ENCODE measurements at places on chromosomes 16 and 17.
A peak's percentile ranks its signal among the peaks of the same experiment; 100 is the strongest.

DNA sequence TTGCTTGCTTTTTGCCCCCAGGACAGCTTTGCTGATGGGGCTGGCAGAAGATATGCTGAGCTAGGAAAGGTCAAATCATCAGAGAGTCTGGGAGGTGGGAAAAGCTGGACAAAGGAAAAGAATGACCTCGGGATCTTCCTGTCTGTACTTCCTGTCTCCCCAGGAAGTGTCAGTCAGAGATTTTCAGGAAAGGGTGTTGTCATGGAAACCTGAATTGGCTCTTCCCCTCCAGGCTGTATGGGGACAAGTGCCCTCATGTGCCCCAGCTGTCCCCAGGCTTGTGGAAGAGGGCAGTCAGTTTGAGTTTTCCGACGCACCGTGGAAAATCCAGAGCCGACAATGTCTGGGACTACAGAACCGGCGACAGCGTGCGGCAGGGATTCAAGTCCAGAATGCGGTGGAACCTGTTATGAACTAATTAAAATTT lies 122.7 kb upstream of the ZFHX3 start:
- no peak for DNase-seq

- DNase-seq: no peak
Measured at GRCh38 chr17:2902546-2902945, 106.3 kb downstream of the RAP1GAP2 start.

DNA sequence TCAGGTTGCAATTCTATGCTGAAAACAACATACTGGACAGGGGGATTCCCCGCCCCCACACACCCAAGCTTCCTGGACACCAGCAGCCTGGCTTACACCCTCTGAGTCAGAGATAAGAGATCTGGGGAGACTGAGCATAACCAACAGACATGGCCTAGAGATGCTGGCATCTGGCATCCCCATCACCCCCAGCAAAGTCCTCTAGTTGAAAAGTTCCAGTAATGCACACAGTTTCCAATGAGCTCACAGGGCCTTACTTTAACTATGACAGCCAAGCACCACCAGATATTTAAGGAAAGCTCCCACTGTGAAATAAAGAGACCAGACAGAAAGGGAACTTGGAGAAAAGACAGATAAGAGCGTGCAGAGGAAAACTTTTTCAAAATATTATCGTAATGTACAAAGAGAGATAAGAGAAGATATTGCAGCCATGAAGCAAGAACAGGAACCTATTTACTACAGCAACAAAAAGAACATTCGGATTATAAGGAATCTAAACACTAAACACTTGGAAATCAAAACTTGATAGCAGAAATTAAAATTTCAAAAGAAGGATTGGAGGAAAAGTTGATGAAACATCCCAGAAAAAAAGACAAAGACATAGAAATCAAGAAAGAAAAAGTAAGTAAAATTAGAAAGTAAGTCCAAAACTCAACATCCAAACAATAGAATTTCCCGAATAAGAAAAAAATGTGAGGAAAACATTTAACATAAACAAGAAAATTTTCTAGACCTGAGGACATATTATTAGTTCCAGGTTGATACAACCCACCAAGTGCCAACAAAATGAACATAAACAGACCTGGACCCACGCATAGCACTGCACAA lies 17.2 kb upstream of the ALOX15 start:
- DNase-seq: no peak

DNA sequence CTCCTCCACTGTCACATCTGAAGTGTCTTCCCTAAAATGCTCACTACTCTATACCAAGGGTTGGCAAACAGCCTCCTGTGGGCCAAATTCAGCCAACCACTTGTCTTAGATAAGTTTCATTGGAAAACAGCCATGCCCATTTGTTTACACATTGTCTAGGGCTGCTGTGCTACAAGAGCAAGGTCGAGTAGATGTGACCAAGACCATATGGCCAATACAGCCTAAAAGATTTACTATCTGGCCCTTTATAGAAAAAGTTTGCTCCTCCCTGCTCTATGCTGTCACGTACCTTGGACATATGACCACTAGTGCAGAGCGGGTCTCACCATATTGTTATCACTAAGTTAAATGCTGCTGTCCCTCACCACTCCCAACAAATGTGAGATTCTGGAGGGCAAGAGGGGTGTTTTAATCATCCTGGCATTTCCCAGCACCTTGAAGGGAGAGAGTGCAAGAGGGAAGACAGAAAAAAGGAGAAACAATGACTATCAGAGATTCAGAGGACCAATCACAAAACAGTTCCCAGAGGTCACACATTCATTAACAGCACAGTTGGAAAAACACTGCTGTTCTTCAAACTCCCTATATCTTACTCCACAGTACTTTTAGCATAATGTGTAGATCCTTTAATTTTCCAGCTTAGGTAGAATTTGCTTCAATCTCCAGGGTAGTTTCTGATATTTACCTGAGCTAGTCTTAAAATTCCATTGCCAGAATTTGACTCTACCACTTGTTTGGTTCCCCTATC lies 13.2 kb downstream of the LSM12 start:
- DNase-seq: no peak

- peak; percentile 39 for DNase-seq
Measured at GRCh38 chr17:39999067-39999466, 16.2 kb upstream of the CSF3 start.

DNA sequence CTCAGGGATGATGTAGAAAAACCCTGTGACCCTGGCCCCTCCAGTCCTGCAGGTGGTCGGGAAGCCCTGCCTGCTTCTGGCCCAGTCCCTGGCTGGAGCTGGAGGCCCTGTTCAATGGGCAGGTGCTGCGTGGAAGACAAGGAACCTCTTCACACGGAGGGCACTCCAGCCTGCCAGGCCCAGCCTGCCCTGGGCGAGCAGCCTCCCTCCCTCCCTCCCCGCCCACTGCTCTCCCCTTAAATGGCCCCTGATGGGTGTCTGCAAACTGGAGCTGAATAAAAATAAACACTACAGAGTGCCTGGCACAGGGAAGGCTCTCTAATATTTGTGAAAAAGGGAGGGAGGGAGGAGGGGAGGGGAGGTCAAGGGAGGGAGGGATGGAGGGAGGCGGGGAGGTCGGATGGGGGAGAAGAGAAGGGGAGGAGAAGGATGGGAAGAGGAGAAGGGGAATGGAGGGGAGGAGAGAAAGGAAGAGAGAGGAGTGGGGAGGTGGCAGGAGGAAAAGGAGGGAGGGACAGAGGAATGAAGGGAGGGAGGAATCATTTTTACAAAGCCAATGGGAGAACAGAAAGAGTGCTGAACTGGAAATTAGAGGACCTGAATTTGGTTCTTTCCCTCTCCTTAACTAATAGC lies 222.8 kb upstream of the TNRC6C start:
- no peak for DNase-seq

GRCh38 chr16:17351441-17352035 lies 119.2 kb downstream of the XYLT1 start:
- DNase-seq: no peak

DNA sequence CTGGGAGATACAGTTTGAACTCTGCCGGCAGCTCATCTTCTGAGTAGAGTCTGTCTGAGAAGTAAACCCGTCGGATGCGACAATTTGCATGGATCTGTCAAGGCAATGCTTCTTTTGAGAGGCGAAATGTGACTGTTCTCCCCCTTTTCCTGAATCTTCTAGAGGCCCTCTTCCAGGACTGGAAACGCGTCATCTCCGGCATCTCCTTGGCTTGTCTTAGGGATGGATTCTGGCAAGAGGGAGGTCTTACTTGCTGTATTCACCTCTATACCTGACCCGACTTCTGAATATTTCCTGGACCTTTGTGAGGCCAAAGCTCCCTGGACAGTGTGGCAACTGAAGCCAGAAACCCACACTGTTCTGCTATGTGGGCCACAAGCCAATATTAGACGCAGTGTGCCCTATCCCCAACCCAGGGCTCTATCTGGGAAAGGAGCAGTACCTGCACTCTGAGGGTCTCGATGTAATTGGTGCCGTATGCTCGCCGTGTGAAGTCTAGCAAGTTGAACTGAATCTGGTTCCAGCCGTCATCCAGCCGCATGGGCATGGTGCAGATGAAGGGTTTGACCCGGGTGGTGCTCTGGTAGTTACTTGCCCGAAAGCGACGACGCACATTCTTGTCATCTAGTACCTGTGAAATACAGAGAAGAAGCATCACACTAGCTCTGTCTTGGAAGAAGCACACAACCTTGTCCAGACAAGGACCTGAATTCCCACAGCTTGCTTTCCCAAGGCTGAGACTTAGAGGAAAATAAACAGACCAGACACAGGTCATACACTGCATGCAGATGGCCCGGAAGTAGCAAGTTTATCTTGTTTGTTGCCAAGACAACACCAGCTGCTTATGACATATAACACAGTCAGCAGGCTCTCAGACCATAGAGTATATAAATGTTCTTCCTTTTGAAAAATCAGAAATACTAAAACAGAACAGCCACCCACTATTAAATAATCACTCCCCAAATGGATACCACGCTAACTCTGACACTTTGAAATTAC lies 14.1 kb downstream of the CFAP20 start:
- no peak for DNase-seq

Measured in RKO (cell line).